Effector memory CD4-positive, alpha-beta T cell (primary cell): ENCODE measurements at places on chromosomes 3 and 15.

DNA sequence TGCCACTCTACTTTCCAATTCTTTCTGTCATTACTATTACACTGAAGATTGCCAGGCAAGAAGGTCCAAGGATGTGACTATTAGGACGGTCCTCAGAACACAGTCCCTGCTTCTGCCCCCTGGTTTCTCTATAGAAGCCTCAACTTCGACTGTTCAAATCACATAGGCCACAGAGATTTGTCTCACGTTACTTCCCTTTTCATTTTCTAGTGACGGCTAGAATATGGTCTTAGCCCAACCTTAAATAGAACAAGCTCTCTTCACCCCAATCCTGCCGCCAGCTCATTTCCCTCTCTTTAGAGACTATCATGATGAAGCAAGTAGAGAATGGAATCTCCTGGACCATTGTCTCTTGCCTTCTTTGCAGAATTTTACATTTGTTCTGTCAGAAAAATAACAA is 84.9 kb downstream of the TIGIT start:
- no peak for DNase-seq

DNA sequence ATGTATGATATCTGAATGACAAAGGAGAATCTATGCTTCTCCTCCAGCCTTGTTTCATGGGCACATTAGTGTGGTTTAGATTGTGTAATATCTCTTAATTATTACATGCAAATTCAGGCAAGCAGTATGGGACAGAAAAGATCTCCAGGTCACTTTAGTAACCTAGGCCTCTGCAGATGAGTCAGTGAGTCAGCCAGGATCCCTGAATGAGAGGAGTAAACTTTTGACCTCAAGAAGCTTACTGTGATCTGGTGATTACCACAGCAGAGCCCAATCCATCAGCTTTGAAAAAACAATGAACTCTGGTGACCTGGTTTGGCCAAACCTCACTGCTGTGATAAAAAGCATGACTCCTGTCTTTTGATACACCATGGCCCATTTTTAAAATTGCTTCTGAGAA is 107.8 kb downstream of the LRRN1 start:
- no peak for DNase-seq

GRCh38 chr3:183824761-183825455 is 469 bp downstream of the MAP6D1 start:
- no peak for DNase-seq

DNA sequence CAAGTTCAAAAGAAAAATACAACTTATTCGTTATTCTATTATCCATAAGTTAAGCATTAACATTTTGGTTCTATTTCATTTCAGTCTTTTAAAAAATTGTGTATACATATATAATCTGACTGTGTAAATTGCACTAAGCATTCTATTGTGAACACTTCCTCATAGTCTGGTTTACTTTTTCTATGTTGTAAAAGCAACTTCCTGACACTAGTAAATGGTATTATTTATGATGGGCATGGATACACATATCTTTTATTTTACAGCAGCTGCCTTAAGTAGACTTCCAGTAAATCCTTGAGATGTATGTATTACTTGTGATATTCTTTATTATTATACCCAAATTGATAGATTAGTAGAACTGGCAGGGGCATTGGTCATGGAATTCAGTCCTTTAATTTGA is 58.2 kb downstream of the FNDC3B start:
- no peak for DNase-seq

GRCh38 chr3:124207873-124208485 is 216.1 kb upstream of the ROPN1 start:
- DNase-seq: no peak

GRCh38 chr3:159586571-159587202 is 401.9 kb upstream of the IL12A start:
- DNase-seq: no peak

DNA sequence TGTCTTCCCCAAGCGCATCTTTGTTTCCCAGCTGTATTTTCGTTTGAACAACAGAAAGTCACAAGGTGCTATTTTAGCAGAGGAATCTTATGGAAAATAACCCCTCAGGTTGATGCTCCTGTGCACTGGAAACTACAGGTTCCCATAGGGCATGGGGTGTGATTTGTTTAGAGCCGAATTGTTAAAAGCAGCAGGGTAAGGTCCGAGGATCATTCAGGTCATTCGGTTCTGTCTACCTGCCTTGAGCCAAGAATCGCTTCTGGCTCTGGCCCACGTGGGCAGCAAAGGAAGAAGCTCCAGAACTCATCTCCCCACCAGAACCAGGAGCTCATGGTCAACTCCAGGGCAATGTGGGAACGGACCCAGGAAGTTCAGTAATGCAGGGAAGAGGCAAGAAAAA is 116.7 kb upstream of the TPM1 start:
- no peak for DNase-seq

- DNase-seq: no peak
Measured at GRCh38 chr3:171175741-171176234, 149.3 kb upstream of the SLC2A2 start.

DNA sequence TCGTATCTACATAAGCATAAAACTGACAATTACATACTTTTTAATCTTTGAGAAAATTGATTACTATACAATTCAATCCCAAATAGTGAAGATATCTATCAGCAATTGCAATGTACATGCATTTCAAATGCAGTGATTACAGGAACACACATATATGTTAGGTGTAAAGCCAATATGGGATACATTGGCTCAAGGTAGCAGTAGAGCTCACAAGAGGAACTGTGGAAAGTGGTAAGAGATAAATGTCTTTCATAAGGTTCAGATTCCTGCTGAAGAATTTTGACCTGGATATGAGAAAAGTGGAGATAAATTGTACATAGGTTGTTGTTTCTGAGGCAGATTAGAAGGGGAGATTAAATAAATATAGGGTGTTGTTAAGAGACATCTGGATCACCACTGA is 1280.5 kb downstream of the OTOL1 start:
- DNase-seq: no peak

GRCh38 chr3:50609071-50609762 is 2.4 kb downstream of the CISH start:
- DNase-seq: no peak

GRCh38 chr15:95868970-95869369 is 461.5 kb upstream of the NR2F2 start:
- DNase-seq: no peak

DNA sequence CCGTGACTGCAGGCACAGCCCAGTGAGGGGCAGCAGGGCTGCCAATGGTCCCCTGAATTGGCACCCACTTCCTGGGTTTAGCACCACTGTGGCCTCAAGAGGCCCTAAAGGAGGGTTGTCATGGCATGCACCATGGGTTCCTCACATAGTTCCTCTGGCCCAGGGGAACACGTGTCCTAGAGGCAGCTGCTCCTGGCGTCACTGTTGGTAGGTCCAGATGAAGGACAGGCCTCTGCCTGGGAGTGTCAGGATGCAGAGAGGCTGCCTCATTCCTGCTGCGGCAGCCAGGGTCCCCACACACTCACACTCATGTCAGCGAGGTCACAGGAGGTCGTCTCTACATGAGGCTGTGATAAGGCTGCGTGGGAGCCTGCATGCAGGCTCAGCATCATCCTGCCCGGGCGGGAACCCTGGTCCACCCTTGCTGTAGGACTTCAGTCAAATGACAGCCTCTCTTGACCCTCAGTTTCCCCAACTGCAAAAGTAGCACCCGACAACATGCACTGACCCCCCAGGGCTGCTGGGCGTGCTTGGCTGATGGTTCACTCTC is 26.1 kb upstream of the SFMBT1 start:
- no peak for DNase-seq

- DNase-seq: no peak
Measured at GRCh38 chr3:74387111-74387735, 227.2 kb downstream of the CNTN3 start.

DNA sequence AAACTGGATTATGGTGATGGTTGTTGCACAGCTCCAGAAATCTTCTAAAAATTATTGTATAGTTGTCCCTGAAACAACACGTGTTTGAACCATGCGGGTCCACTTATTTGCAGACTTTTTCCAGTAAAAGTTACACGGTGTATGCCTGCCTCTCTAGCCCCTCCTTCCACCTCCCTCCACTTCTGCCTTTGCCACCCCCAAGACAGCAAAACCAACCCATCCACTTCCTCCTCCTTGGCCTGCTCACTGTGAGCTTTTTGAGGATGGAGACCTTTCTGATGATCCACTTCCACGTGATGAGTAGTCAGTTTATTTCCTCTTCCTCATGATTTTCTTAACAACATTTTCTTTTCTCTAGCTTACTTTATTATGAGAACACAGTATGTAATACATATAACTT is 5.4 kb downstream of the CYFIP1 start:
- DNase-seq: no peak

- DNase-seq: no peak
Measured at GRCh38 chr3:171790898-171791691, 19.2 kb downstream of the PLD1 start.

DNA sequence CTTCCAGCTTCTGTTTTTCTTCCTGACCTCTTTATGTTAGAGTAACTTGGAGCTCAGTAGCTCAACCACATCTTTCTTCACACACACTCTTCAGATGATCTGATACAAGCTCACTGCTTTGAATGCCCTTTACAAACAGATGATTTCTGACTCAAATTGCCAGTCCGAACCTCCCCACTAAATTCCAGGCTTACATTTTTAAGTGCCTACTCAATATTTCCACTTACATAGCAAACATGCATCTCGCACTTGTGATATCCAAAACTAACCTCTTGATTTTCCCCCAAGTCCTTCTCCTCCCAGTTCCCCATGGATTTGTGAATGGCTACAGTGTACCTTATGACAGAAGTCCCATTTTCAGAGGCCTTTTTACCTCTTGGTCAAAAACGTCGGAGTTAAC is 139.1 kb downstream of the GBE1 start:
- no peak for DNase-seq

GRCh38 chr3:150357140-150357539 is 51.0 kb upstream of the TSC22D2 start:
- no peak for DNase-seq

GRCh38 chr15:35293353-35294130 is 208.4 kb upstream of the NANOGP8 start:
- no peak for DNase-seq

- no peak for DNase-seq
Measured at GRCh38 chr3:58783845-58784244, 117.3 kb upstream of the FAM3D start.

DNA sequence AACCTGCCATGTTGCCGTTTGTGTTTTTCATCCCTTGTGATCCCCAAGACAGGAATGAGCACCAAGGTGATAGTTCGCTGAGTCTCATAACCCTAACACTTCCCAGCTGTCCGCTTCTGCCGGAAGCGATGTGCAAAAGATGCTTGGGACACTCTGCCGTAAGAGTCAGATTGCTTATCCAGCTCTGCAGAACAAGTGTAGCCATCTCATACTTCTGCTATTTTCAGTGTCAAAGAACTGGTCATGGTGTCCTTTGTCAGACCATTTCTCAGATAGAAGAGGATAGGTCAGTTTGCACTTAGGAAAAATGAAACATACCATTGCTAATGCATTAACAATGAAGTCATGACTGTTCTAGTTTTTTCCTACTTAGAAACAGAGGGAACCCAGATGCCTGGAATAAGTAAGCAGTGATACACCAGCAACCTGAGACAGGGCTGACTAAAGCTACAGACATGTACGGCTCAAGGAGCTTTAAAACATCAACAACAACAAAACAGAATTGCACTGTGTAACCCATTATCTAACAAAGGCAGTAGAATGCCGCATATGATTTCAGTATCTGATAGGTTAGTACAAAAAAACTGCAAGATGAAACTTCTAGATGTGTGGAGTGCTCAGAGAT is 134.0 kb upstream of the IL12A start:
- DNase-seq: no peak

GRCh38 chr15:62118520-62119226 is 46.4 kb downstream of the C2CD4B start:
- no peak for DNase-seq

DNA sequence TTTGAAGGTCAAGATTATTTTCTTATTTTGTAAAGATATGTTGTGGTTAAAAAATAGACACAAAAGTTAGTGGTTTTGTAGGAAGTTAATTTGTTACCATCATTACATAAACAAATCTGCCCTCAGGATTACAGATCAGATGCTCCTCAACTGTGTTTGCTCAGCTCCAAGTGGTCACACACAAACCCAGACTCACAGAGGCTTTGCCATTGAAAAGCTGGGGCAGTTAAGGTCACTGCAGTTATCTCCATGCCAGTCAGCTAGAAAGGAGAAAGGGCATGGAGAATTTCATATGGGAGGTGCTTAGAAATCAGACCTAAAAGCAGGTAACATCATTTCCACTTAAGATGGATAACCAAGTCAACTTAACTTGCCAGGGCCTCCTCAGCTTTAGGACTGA is 825.7 kb upstream of the GBE1 start:
- DNase-seq: no peak

DNA sequence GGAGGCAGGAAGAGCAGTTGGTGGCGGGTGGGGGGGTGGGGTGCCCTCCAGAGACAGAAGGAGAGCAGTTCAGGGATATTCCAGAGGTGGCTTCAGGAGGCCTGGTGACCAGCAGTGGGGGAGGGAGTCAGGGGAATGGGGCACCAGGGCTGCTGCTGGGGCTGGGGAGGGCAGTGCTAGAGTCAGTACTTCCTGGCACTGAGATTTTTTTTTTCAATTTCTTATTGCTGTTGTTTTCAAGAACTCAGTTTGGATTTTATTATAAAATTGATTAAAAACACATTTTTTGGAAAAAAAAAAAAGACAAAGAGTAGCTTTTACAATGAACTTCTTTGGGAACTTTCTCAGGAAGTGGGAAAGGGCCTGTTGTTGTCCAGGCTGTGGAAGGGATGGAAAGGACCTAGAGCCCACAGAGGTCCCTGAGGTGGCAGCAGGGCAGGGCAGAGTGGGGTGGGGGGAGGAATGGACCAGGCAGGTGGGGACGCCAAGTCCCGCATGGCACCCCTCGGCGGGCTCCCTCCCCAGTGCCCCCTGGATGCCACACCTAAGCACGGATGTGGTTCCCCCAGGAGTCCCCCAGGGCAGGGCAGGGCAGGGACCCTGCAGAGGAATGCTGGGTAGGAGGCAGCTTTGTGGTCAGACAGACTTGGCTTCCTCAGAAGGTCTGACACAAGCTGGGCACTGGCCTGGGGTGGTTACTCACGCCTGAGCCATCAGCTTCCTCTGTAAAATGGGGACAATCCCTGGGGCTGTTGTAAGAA is 8.5 kb upstream of the ANPEP start:
- no peak for DNase-seq

- no peak for DNase-seq
Measured at GRCh38 chr3:69422751-69423150, 36.9 kb upstream of the FRMD4B start.

GRCh38 chr3:190568036-190568435 is 54.2 kb downstream of the IL1RAP start:
- DNase-seq: no peak

GRCh38 chr15:100766243-100767000 is 113.2 kb upstream of the ALDH1A3 start:
- no peak for DNase-seq

- DNase-seq: no peak
Measured at GRCh38 chr3:37456781-37457180, 282.4 kb upstream of the LRRFIP2 start.

GRCh38 chr15:94815110-94815731 is 583.9 kb downstream of the MCTP2 start:
- no peak for DNase-seq

DNA sequence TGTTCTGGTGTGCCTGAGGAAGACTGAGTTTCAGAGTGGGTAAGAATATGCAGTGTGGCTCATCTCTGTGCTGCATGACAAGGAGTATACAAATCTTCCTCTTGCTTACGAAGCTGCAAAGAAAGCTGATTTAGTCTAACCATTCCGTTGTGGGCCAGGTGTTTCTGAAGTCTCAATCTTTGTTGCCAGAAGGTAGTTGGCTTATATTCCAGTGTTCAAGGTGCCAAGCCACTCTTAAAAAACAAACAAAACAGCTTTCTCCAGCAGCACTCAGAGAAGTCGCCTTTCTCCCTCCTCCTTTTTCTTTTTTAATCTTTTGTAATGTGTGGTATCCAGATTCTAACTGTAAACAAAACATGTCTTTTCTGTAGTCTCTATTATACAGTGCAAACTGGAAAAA is 872.4 kb downstream of the NAALADL2 start:
- no peak for DNase-seq
